Tibial artery (tissue), 4 donors: ENCODE measurements at places on chromosomes 13 and 19.

GRCh38 chr13:30496147-30496546 lies 30.4 kb upstream of the HMGB1 start:
- no peak for DNase-seq

GRCh38 chr19:4538601-4538954 lies 1.3 kb downstream of the LRG1 start:
- no peak for DNase-seq

- no peak for DNase-seq
Measured at GRCh38 chr13:107480130-107480529, 735.2 kb downstream of the LIG4 start.

DNA sequence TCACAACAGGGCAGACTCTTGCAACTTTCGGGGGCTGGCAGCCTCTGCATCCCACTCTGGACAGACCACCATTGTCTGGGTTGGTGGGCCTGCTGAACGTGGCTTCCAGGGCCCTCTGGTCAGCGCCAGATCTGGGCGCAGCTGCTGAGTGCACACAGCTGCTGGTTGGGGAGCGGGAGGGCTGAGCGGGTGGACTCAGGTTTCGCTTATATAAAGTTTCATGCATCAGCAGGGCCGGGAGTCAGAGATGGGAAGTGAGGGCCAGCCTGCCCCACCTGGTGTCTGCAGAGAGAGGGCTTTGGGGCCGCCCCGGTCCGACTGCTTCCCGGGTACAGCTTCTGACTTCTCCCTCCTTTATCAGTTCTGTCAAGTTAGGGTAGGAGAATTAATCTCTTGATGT lies 6.9 kb downstream of the ARHGEF7 start:
- DNase-seq: no peak

- DNase-seq: peak; percentile 55
Measured at GRCh38 chr19:29810504-29810871, 1.3 kb upstream of the CCNE1 start.

DNA sequence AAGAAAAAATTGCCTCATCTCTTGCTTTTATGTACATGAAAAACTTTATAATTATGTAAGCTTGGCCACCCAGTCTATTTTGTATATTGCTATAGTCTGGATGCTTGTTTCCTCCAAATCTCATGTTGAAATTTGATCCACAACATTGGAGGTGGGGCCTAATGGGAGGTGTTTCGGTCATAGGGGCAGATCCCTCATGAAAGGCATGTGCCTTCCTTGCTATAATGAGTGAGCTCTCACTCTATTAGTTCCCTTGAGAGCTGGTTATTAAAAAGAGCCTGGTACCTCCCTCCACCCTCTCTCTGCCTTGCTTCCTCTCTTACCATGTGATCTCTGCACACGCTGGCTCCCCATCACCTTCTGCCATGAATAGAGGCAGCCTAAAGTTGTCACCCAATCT lies 1005.1 kb downstream of the PCDH9 start:
- DNase-seq: no peak

- DNase-seq: no peak
Measured at GRCh38 chr19:54457773-54458647, 5.6 kb downstream of the LENG9 start.

- no peak for DNase-seq
Measured at GRCh38 chr13:50421473-50422130, 406.4 kb downstream of the KCNRG start.

- no peak for DNase-seq
Measured at GRCh38 chr13:105311094-105311493, 1224.4 kb downstream of the EFNB2 start.

- DNase-seq: no peak
Measured at GRCh38 chr13:20400774-20401173, 124.9 kb downstream of the CRYL1 start.

- DNase-seq: no peak
Measured at GRCh38 chr13:23749288-23749873, 139.8 kb downstream of the MIPEP start.

DNA sequence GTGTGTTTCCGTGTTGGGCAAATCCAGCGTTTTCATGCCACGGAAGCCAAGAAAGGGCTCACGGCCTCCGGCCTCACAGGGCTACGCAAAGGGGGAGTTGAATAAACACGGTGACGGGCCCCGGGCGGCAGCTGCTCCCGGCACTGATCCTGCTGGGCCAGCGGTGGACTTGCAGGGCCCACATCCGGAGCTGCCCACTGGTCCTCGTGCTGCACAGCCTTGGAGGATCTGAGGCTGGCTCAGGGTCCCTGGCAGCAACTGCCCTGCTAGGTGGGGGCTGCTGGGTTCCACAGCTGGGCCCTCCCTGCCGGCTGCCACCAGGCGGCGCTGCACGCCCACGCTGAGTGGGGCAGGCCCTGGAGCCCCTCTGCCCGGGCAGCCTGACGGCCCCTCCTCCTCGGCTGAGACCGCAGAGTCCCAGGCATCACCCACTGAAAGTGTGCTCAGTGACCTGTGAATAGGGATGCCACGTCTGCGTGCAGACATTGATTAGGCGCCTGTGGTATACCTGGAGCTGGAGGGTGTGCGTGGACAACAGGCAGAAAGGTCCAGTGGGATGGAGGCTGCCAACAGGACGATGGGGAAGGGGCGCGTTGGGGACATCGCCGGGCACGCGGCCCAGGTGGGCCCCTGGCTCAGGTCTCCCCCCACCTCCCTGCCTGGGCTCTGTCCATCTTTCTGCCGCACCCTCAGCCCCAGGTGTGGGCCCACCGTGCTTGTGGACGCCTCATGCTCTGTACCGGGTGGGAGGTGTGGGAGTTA lies 5.3 kb upstream of the HCN2 start:
- no peak for DNase-seq

DNA sequence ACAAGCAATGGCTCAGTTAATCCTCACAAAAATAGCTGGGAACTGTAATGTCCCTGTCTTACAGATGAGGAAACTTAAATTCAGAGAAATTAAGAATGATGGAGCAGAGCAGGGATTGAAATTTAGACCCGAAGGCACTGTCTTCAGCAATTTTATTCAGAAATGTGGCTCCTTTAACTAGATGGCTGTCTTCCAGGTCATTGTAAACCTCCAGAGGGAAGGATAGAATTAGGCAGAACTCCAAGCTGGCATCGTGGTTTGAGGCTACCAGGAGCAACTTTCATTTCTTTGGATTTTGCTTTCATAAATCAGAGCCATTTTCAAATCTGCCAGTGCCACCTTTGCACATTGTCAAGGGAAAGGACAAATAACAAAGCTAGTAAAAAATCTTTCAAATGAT lies 339.0 kb downstream of the DCT start:
- no peak for DNase-seq

- DNase-seq: no peak
Measured at GRCh38 chr13:21043898-21044297, 17.5 kb downstream of the LATS2 start.

DNA sequence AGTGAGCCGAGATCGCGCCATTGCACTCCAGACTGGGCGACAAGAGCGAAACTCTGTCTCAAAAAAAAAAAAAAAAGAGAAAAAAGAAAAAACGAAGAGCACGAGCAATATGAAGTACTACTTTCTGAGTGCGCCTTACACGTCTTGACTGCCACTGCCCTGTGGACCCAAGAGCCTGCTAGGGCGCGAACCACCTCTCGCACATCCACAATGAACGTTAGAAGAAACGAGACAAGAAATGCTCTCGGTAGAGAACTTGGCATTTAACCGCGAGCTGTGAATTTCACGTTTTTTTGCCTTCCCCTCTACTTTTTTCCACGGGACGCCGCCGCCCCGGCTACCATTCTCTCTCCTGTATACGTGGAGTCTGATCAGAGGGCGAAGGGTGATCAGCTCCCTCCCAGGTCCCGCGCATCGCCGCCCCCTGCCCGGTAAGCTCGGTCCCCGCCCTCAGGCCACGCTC lies 454 bp downstream of the TIMM44 start:
- DNase-seq: no peak

GRCh38 chr13:101846249-101846648 lies 393.8 kb downstream of the ITGBL1 start:
- no peak for DNase-seq

DNA sequence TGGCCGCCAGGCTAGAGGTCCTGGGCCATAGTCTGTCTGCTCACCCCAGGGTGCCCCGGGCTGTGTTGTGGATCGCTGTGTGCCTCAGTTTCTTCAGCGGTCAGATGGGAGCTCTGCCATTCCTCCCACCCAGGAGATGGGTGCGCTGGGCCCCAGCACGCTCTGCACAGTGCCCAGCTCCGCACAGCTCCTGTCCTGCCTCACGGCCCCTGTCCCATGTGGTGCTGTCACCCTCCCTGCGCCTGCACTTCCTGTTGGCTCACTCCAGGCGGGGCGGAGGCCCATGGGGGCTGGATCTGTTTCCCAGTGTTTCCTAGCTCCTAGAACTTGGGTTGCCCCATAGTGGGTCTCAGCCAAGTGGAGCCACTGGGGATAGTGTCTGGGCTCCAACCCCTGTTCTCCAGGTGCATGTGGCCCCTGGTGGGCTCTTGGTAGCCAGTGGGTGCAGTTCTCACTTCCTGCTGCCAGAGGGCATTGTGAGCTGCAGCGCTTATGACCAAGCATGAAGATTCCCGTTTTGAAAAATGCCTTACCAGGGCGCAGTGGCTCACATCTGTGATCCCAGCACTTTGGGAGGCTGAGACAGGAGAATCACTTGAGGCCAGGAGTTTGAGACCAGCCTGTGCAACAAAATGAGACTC lies 69.8 kb downstream of the KDM4B start:
- DNase-seq: no peak

GRCh38 chr13:61654481-61654880 lies 238.8 kb upstream of the PCDH20 start:
- DNase-seq: no peak

DNA sequence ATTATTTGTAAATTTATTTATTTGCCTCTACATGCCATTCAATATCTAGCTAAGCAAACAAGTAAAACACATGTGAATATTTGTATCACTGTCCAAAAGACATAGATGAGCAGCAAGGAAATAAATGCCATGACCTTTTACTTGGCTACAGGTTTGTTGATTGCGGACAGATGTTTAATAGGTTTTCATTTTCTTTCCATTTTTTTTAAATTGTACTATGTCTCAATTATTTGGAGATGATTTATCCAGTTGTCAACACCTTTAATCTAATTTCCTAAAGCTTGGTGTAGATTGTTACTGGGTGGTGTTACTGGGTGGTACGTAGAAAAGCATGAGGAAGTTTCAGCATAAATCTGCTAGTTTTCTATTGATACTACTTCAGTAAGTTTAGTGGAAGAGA lies 560.6 kb upstream of the SPRY2 start:
- no peak for DNase-seq

DNA sequence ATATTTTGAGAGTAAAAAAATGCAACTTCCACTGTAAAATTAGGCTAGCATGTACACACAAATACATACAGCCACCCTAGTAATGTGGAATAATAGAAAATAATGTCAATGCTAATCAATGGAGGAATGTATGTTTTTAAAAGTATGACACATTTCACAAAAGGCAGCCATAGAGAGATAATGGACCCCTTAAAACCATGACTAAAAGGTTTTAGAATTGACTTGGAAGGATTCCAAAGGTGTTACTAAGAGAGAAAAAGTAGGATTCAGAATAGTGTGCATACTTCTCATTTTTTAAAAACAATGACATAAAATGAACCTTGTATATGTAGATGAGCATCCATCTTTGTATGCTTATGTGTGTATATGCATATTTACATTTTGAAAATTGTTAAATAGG lies 597.9 kb upstream of the PCDH9 start:
- DNase-seq: no peak

DNA sequence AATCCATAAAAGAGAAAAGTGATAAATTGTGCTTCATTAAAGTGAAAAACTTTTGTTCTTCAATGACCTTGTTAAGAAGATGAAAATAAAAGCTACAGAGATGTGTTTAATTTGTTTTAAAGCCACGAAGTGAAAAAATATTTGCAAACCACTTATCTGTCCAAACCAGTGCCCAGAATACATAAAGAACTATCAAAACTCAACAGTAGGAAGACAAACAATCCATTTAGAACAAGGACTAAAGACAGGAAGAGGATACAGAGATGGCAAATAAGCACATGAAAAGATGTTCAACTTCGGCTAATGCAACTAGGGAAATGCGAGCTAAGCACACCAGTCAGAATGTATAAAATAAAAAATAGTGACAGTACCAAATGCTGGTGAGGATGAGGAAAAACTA lies 15.0 kb downstream of the GJB6 start:
- no peak for DNase-seq

- no peak for DNase-seq
Measured at GRCh38 chr13:43769529-43769928, 17.2 kb downstream of the ENOX1 start.

- DNase-seq: no peak
Measured at GRCh38 chr19:16922949-16923348, 34.1 kb downstream of the F2RL3 start.

DNA sequence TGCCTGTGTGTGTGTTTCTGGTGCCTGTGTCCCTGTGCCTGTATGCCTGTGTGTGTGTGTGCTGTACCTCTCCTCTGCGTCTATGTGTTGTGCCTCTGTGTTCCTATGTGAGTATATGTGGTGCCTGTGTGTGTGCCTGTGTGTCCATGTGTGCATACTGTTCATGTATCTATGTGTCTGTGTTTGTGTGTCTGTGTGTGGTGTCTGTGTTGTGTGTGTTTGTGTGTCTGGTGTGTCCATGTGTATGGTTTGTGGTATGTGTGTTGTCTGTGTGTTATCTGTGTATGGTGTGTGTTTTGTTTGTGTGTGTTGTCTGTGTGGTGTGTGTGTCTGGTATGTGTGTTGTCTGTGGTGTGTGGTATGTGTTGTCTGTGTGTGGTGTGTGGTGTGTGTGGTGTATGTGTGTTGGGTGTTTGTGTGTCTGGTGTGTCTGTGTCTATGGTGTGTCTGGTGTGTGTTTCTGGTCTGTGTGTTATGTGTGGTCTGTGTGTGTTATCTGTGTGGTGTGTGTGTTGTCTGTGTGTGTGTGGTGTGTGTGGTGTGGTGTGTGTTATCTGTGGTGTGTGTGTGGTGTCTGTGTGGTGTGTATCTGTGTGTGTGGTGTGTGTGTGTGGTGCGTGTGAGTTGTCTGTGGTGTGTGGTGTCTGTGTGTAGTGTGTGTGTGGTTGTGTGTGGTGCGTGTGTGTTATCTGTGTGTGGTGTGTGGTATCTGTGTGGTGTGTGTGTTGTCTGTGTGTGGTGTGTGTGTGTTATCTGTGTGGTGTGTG lies 20.4 kb downstream of the HDGFL2 start:
- no peak for DNase-seq
